ENCODE measurements at places on chromosomes 5 and 9.

DNA sequence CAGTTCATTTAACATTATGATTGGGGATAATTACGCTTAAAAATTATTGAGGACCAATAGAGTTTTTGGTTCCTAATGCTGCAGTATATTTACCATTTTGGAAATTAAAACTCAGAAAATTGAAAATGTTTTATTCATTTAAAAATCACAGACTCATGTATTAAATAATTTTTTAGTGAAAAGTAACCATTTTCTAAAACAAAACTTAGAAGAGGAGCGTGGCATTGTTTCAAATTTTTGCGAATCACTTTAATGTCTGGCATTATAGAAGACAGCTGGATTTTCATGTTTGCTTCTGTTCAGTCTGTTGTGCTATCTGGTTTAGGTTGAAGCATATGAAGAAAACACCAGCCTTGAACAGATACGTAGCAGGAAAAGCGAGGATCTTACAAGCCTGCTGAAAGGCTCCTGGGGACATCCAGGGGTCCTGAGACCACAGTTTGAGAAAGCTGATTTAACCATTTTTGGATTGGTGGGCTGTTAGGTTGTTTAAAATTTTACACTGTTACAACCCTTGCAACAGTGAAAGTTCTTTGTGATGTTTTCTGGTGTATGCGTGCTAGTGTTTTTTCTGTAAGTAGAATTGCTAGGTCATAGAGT is 1.6 kb downstream of the ZFYVE16 start:
- peak; percentile 27 for DNase-seq

DNA sequence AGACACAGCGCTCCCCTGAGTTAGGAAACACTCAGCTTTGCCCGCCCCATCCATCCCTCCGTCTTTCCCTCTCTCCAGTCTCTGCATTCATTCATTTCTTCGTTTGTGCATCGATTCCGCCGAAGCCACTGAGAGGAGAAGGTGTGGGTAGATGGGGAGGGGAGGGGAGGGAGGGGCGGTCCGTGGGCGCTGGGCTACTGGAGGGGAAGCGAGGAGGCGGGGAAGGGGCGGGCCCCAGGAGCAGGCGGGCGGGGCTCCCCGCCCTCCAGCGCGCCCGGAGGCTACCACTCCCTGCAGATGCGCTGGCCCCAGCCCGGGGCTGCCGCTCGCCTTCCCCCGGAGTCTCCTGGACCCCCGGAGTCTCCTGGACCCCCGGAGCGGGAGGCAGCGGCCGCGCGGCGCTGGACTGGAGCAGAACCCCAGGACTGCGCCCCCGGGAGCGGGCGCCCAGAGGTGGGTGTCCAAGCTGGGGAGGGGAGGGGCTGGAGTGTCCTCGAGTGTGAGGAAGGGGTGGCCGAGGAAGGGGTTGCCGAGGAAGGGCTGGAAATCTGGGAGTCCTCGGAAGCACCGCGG is 159.5 kb downstream of the C9orf152 start:
- DNase-seq: peak; percentile 84

GRCh38 chr5:77356740-77357139 is 135.4 kb downstream of the WDR41 start:
- DNase-seq: no peak

GRCh38 chr5:163567811-163568210 is 62.4 kb downstream of the MAT2B start:
- DNase-seq: no peak

DNA sequence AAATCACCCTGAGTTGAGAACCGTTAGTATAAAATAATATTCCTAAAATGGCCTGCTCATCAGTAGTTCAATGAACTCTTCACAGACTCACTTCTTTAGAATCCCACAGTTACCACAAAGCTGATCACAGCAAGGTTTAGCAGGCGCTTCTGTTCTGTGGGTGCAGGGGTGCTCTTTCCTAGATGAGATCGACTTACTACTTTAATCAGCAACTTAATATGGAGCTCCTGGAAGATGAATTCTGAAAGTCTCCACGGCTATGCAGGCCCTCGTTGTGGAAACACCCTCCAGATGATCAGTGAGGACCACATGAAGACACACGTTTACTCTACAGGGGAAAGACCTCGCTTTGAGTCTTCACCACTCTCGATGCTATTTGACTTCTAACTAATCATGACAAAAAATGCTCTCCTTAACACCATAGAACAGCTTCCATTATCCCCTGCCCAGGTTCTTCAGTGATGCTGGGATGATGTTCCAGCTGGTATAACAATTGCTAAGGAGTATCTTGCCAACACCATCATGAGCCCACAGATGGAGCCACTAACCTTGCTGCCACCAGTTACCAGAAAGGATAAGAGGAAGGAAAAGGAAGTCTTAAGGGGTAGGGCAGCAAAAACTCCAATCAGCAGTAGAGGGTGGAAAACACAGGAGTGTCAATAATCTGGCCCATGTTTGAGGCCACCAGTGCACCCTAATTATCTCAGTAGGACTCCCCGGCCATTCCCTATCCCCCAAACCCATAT is 17.9 kb upstream of the GPX8 start:
- DNase-seq: no peak

GRCh38 chr5:96691503-96692303 is 29.5 kb downstream of the CAST start:
- no peak for DNase-seq

DNA sequence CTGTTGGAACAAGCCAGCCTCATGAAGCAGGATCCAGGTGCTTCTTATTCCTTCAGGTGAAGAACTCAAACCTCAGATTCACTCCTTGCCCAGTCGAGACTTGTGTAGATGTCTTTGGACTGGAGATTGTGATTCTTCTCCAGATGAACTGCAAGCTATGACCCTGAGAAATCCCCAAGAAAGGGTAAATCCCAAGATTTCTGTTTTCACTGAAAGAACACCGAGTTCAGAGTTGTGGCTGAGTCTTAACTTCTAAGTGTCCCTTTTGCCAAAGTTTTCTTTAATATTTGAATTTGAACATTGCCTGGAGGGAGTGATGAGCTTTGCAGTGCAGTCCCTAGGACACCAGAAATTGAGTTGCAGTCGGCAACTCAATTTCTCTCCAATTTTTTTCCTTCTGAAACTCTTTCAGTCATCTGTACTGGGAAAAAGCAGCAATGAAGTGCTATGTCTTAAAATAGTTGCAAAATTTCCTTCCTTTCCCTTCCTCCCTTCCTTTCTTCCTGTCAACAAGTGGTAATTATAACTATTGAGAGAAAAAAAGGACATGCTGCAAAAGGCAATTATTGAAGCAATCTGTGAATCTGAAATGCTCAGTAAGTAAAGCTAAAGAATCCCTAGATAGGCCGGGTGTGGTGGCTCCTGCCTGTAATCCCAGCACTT is 56.1 kb downstream of the ANKRD55 start:
- DNase-seq: no peak

DNA sequence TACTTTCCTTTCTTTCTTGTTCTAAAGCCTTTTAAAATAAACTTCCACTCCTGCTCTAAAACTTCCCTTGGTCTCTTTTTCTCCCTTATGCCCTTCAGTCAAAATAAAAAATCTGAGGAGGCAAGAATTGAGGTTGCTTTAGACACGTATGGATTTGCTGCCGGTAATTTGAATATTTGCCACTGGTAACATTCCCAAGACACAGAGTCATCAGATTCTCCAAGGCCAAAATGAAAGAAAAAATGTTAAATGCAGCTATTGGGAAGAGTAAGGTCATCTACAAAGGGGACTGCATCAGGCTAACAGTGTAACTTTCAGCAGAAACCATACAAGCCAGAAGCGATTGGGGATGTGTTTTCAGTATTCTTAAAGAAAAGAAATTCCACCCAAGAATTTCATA is 311.1 kb downstream of the CDH18 start:
- DNase-seq: no peak

- no peak for DNase-seq
Observed at GRCh38 chr5:181153814-181154213, 6.4 kb downstream of the OR2V2 start.

DNA sequence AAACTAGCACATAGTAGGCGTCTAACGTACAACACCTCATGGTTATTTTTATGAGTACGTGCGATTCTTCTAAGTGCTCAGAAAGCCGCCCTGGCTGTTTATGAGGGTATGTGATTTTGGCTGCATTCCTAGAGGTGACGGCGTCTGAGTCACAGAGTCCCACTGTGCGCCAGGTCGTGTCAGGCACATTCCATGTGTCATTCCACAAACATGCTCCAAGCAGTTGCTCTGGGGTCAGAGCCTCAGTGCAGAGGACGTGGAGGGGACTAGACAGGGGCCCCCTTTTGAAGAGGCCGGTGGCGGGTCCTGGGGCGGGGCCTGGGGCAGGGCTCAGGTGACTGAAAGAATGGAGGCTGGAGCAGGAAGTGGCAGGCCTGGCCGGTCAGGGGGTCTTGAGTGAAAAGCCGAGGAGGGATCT is 51.9 kb downstream of the NEK6 start:
- no peak for DNase-seq

- DNase-seq: no peak
Observed at GRCh38 chr5:79712741-79713140, 23.1 kb downstream of the CMYA5 start.

DNA sequence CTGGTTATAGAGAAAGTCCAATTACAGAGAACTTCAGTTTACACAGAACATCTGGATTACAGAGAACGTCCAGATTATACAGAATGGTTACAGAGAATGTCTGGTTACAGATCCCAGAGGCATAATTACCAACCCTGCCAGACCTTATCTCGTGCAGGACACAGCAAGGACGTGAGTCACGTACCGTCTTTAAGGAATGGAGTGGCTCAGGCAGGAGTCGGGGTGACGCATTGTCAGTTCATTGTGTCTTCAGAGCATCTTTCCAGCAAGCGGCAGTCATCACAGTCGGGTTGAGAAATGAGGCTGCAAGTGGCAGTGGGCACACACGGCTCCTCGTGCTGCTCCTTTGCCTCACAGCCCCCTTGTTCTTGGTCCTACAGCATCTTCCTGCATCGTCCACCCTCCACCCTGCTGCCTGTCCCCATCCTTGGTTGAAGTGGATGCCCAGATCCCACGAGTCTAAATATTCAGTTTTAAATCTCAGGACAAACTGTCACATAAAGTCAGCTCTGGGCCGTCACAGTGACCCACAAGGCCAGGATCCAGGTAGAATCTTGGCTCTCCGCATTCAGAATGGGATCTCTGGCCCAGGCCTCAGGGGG is 30.0 kb upstream of the SLC6A19 start:
- DNase-seq: no peak

DNA sequence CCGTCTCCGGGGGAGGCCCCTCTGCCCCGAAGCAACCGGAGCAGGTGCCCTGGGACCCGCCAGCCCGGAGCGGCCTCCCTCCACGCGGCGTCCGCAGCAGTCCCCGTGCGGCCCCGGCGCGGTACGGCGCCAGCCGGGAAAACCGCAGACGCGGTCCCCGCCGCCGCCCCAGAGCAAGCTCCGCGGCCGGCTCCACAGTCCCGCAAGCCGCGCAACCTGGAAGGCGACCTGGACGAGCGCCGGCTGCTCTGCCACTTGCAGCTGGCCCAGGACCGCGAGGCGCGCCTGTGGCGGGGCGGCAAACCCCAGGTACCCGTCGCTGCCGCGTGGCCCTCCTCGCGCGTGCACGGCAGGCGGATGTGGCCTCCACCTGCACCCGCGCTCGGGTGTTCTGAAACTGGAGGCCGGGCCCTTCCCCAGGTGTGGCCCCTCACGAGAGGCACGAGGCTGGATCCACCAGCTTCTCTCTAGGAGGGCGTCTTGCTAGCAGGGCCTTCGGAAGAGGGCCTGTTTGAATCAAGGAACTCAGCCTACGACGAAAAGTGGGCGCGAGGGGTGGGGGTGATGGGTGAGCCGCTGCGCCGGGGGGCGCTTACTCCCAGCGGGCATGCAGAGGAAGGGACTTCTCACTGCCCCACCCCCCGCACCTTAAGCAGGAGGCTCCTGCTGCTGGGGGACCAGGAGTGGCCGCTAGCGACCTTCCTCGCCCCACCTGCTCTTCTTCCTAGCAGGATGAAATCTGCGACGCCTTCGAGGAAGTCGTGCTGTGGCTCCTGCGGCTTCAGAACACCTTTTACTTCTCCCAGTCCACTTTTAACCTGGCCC is 602 bp downstream of the CCNI2 start:
- DNase-seq: no peak

GRCh38 chr5:59893429-59894227 is at the start of gene PDE4D:
TSS of gene PDE4D (minus strand) at chr5:59893726.
- DNase-seq: no peak

GRCh38 chr9:88590558-88591146 is 55.7 kb downstream of the NXNL2 start:
- DNase-seq: no peak

DNA sequence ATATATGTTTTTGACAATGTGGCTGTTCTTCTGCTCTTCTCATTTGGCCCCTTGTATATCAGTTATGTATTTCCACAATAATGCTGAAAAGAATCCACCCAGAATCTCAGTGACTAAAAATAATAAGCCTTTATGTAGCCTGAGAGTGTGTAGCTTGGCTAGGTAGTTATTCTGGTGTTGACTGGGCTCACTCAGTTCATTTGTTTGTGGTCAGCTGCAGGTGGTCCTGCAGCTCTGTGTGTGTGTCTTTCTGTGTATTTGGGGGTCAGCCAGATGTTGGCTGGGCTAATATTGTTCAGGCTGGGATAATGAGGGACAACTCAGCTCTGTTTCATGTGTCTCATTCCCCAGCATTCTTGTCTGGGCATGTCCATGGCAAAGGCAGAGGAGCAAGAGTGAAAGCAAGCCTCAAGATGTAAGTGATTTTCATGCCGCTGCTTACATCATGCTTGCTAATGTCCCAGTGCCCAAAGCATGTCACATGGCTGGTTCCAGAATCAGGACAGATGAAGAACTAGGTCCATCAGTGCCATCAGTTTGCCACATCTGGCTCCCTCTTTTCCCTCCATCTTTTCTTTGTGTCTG is 162.8 kb downstream of the KCTD16 start:
- DNase-seq: no peak

DNA sequence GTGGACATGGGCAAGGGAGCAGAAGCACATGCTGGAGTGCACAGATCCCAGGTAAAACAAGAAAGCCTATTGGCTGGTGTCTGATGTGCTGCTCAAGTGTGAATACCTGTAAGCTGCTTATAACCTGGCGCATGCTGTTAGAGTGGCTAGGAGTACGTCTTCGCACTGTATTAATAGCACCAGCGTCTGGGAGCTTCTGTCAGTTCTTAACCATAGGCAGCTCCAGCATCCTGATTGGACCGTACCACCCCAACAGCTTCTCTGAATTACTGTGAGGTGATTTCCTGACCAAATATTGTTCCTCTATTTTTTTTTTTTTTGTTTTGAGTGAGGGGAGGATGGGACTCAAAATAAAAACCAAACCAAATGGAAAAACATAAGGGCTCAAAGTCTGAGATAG is 987.6 kb downstream of the PTPRD start:
- no peak for DNase-seq

- no peak for DNase-seq
Observed at GRCh38 chr5:81779916-81780266, 29.0 kb upstream of the SSBP2 start.

DNA sequence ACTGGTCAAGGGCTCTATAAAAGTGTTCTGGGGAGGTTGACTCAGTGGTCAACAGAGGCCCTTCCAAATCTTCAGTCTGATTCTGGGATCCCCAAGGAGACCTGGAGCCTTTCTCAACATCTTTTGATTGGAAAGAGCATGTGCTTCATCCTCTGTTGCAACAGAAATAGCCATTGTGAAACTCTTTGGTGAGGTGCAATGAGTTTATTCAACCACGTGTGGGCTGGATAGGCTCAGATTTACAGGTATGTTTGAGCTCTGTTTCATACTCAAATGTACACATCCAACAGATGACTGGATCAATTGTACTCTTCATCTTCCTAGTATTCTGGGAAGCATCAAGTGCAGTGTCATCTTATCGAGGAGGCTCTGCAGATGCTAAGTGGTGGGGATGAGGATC is 60.5 kb downstream of the CTSL start:
- DNase-seq: no peak

Measured in NAMALWA (cell line).